ENCODE measurements at places on chromosomes 12 and 14. TPM values are rescaled to one million over a fixed set of nuclear protein-coding genes. Genes with fewer than 3 reads are reported as not detected.
A peak's percentile ranks its signal among the peaks of the same experiment; 100 is the strongest.

The PIK3C2G gene
- not detected for total RNA-seq

The MANSC4 gene
- total RNA-seq = 4.1 TPM

The TBX5 gene
- total RNA-seq = not detected

The MEG3 gene
- not detected for total RNA-seq

The TSHR gene
- not detected for total RNA-seq

The REP15 gene
- total RNA-seq = 1.6 TPM

The WIF1 gene
- total RNA-seq = not detected

- no peak overlapping the region for H3K4me3 ChIP-seq
- no peaks in the 10 kb centered on the region for H3K27me3 ChIP-seq
- H3K27ac ChIP-seq = peak overlapping the region; percentile 99
- DNase-seq = peak; percentile 86
These were observed 22.8 kb downstream of the TPCN1 start for GRCh38 chr12:113244047-113244460.

DNA sequence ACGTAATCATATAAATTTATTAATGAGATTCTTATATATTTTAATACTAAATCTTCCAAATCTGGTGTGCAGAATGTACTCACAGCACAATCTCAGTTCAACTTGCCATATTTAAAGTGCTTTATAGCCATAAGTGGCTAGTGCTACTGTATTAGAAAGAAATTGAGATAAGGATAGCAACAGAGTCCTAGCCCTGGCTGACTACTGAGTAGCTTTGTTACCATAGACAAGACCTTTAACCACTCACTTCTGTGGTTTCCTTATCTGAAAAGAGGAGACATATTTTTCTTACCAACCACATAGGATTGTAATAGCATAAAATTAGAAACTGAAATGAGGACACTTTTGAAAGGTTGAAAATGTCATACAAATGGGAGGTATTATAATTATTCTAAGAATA is 2.0 kb upstream of the CHURC1 start:
- no peak overlapping the region for H3K4me3 ChIP-seq
- no peak for DNase-seq
- no peak overlapping the region for H3K27ac ChIP-seq
- H3K27me3 ChIP-seq = no peaks in the 10 kb centered on the region
- peaks cover 15% of the 10 kb centered on the region for H3K4me1 ChIP-seq

- H3K36me3 ChIP-seq = no peaks in the 10 kb centered on the region
- H3K4me3 ChIP-seq = peak overlapping the region; percentile 62
These were observed 50.9 kb downstream of the SNAPC1 start for GRCh38 chr14:61813096-61813606.

- no peaks in the 10 kb centered on the region for H3K27me3 ChIP-seq
- no peaks in the 10 kb centered on the region for H3K36me3 ChIP-seq
- peak; percentile 27 for DNase-seq
- no peaks in the 10 kb centered on the region for H3K4me1 ChIP-seq
- H3K27ac ChIP-seq = no peak overlapping the region
- no peak overlapping the region for H3K4me3 ChIP-seq
These were observed 8.3 kb downstream of the DIO2 start for GRCh38 chr14:80202888-80203562.

DNA sequence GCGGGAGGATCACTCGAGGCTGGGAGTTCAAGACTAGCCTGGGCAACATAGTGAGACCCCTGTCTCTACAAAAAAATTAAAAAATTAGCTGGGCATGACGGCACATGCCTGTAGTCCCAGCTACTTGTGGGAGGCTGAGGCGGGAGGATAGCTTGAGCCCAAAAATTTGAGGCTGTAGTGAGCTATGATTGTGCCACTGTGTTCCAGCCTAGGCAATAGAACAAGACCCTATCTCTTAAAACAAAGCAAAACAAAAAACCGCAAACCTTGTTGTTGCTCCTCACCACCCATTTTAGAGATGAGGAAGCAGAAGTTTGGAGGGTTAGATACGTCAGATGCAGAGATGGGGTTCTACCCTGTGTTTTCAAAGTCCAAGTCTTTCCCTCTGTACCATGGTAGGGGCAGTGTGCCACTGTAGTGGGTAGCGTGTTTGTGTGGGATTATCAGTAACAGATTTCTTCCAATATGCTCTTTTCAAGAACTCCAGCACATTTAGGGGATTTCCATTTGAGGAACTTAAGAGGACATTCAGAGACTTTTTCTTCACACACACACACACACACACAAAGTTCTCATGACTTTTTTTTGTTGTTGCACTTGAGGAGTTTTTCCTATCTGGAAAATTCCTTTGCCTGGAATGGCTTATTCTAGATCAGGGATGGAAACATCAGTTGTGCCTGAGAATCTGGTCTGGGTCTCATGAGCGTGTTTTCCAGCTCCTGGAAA is 186.5 kb downstream of the CHST11 start:
- no peak for DNase-seq
- H3K4me1 ChIP-seq = no peaks in the 10 kb centered on the region
- H3K27me3 ChIP-seq = no peaks in the 10 kb centered on the region
- no peak overlapping the region for H3K4me3 ChIP-seq

DNA sequence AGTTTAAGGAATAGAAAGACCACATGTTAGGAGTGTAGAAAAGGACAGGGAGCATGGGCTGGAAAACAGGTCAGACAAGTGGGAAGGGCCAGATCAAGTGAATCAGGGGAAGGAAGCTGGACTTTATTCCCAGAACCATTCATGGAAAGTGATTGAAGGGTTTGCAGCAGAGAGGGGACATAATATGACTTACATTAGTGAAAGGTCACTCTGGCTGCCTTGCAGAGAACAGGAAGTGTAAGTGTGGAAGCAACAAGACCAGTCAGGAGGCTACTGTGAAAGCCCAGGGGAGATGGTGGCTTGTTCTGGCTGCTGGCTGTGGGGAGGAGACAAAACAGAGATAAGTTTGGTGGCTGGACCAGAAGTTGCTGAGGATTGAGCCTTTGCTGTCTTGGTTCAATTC is 69.1 kb downstream of the VCPKMT start:
- H3K4me3 ChIP-seq = no peak overlapping the region
- H3K27me3 ChIP-seq = no peaks in the 10 kb centered on the region
- peak overlapping the region; percentile 97 for H3K27ac ChIP-seq
- H3K4me1 ChIP-seq = peaks cover 41% of the 10 kb centered on the region
- peak; percentile 80 for DNase-seq

DNA sequence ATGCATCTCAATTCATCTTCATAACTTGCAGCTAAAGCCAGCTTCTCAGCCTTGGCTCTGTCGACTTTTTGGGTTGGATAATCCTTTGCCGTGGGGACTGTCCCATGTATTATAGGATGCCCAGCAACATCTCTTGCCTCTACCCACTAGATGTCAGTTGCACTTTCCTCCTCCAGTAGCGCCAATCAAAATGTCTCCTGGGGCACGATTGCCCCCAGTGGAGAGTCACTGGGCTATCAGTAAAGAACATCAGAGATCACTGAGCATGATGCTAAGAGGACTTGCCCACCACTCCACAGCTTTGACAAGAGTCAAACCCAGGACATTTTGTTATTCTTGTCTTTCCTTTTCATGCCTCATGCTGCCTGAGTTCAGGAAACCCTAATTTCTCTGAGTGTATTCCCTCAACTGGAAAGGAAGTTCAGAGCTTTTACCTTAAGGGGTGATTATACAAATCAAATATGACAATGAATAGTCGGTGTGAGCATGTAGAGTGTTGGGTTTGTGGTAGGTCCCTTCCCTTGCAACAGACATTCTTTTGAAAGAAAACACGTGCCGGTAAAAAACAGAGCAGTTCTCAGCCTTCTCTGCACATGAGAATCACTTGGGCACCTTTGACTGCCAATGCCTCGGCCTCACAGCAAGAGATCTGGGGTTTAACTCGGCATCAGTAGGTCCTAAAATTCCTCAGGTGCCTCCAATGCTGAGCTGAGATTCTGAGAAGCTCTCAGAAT is 980.6 kb downstream of the VRK1 start:
- H3K4me3 ChIP-seq = no peak overlapping the region
- no peaks in the 10 kb centered on the region for H3K27me3 ChIP-seq
- no peak for DNase-seq
- no peak overlapping the region for H3K27ac ChIP-seq
- no peaks in the 10 kb centered on the region for H3K36me3 ChIP-seq

DNA sequence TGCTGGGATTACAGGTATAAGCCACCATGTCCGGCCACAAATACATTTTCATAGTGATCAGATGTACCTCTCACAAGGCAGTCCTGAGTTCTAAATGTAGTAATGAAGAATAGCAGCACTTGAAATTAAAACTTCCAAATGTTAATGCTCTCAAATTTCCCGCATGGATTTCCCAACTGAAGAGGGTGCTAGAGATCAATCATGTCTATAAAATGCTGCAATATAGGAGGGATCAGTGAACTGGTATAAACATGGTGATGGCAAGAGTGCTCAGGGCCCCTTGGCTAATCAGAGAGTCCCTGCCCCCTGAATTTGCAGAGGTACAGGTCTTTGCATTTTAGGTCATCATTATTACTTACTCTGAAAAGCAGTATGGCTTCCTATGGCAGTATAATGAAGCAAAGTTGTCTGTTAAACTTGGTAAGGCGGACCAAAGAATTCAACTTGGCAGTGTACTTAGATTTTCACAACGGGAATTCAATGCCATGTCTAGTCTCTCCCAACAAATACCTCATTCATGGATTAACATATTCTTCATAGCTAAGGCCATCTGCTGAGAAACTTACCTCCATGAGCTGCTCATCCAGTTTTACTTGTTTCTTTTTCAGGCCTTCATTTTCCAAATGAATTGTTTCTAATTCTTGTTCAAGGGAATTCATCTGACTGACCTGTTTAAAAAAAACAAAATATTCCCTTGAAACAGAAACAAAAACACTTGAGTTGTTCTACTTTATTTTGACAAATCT is 67.0 kb upstream of the SAV1 start:
- H3K4me3 ChIP-seq = no peak overlapping the region
- DNase-seq = peak; percentile 54
- peak overlapping the region; percentile 2 for H3K27ac ChIP-seq
- no peaks in the 10 kb centered on the region for H3K27me3 ChIP-seq
- H3K36me3 ChIP-seq = peaks cover 29% of the 10 kb centered on the region

DNA sequence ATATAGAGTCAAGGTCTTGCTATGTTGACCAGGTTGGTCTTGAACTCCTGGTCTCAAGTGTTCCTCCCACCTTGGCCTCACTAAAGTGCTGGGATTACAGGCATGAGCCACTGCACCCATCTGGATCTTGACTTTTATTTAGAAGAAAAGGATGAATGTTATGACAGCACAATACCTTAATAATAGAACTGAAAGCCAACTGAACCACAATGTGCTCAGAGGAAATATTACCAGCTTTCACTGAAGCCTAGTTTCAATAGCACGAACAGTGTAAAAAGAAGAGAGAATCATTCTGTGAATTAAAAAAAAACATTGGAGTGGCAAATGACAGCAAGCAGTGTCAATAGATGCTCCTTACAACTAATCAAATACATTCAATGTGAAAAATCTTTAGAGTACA is 239.2 kb upstream of the RMST start:
- DNase-seq = no peak
- no peak overlapping the region for H3K4me3 ChIP-seq
- no peaks in the 10 kb centered on the region for H3K36me3 ChIP-seq
- peaks cover 7% of the 10 kb centered on the region for H3K27me3 ChIP-seq
- H3K27ac ChIP-seq = no peak overlapping the region

DNA sequence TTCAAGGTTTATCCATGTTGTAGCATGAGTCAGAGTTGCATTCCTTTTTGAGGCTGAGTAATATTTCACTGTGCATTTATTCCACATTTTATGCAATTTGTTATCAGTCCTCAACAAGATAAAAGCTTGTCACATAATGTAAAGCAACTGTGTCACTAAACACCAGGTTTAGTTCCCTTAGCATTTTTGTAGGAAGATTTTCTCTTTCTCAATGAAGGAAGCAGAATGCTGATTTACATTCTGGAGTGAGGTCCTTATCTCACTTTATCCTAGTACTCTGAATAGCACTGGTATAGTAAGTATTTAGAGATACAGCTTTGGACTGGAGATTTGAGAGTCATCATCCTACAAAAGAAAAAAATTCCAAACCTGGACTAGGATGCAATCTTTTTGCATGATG is 9.8 kb upstream of the EXD2 start:
- no peak overlapping the region for H3K4me3 ChIP-seq
- H3K27ac ChIP-seq = no peak overlapping the region
- DNase-seq = no peak
- no peaks in the 10 kb centered on the region for H3K27me3 ChIP-seq
- H3K36me3 ChIP-seq = no peaks in the 10 kb centered on the region

- no peak for DNase-seq
- H3K27me3 ChIP-seq = no peaks in the 10 kb centered on the region
- H3K4me1 ChIP-seq = peaks cover 38% of the 10 kb centered on the region
These were observed 23.5 kb upstream of the PLEKHG3 start for GRCh38 chr14:64680714-64681065.

- H3K27ac ChIP-seq = no peak overlapping the region
- no peak for DNase-seq
These were observed 4.4 kb upstream of the CRACR2A start for GRCh38 chr12:3757261-3757660.

DNA sequence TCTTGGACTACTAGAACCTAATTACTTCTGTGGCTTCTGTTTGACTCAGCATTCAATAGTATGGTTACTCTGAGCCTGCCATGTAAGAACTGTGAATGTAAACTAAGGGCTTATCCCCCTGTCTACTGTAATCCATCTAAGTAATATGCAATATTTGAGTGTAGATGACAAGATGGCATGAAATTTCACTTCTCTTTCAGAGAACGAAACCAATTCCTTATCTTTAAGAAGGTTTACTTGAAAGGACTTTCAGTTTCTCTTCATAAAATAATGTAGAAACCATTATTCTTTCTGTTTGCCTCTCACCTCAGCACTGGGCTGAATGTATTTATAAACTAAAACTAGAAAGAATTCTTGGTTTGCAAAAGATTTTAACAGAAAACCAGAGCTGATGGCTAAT is 60.4 kb upstream of the ARID2 start:
- peaks cover 10% of the 10 kb centered on the region for H3K4me1 ChIP-seq
- no peaks in the 10 kb centered on the region for H3K27me3 ChIP-seq
- H3K27ac ChIP-seq = no peak overlapping the region
- DNase-seq = no peak
- no peak overlapping the region for H3K4me3 ChIP-seq

DNA sequence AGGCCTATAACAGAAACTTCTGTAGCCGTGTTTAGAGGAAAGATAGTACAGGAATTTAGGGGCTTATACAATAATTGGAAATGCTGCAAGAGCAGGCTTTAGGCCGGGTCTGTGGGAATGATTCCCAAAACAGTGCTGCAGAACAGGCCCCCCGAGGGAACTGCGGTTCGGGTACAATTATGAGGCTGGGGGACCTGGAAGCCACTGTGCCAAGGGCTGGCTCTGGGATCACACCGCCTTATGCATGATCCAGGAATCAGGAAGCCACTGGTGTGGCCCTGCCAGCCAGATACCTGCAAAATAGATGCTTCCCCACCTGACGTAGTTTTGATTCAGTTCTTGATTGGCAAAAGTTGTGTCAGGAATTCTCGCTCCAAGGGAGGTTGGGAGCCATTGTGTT is 55.4 kb downstream of the CACNA1C start:
- no peak for DNase-seq
- no peak overlapping the region for H3K4me3 ChIP-seq
- no peaks in the 10 kb centered on the region for H3K4me1 ChIP-seq
- no peak overlapping the region for H3K27ac ChIP-seq

Data from PC-3 (cell line).